ENCODE measurements at places on chromosomes 2 and 18.

GRCh38 chr2:198571393-198571792, 767.0 kb downstream of the PLCL1 start:
- no peak for DNase-seq

- DNase-seq: no peak
Measured at GRCh38 chr2:214810671-214811070, 1.2 kb upstream of the BARD1 start.

- no peak for DNase-seq
Measured at GRCh38 chr2:237901932-237902850, 42.8 kb downstream of the RAMP1 start.

DNA sequence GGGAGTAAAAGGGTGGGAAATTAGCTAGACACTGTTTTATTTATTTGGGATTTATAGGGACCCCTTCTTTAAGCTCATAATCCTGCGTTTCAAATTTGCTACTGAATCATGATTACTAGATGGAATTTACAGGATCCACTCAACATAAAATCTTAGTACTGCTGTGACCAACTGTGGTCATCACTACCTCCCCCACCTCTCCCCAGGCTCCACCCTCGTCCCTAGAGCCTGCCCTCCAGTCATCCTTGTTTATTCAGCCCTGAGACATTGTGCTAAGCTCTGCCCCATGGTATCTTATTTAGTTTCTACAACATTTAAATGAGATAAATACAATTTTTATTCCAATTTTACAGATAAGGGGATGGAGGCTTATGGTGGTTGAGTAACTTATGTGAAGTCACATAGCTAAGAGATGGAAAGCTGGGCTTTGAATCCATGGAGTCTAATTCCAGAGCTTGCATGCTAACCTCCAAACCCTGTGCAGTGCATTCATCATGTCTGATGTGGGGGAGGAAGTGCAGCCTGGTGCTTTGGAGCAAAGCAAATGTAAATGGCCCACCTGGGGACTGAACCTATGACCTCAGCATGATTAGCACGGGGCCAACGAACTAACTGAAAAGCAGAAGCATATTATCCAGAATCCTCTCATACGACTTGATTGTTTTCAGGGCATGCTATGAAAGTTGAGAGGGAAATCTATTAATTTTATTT, 502.4 kb downstream of the TMEM182 start:
- no peak for DNase-seq

DNA sequence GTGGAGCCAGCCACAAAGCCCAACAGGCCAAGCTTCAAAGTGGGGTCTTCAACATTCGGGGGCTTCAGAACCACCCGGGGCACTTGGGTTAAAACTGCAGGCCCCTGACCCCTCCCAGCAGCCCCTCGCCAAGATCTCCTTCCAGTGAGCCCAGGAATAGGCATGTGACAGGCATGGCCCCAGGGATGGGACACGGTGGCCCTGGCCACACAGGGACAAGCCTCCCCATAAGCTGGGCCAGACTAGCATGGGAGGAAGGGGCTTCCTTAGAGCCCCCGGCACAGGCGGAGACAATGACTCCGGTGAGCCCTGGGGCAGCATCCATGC, 52.4 kb downstream of the BIN1 start:
- no peak for DNase-seq

- no peak for DNase-seq
Measured at GRCh38 chr2:50991602-50992001, 40.3 kb downstream of the NRXN1 start.

DNA sequence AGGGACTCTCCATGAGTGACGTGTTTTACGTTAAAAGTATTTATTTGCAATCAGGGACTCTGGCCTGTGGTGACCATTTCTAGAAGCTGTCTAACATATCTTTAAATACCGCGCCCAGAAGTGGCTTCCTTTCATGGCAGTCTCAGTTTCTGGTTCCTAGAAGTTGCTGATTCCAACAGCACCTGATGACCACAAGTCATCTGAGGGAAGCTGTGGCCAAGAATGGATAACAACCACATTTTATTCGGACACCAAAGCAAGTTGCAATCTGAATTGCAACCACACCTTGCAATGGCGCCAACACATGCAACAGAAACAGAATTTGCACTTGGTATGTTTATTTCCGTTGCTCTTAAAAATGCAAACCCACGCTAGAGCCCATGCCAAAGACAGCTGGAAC, 33.1 kb downstream of the MEX3C start:
- DNase-seq: peak; percentile 15

GRCh38 chr18:73752965-73753364, 394.7 kb downstream of the FBXO15 start:
- DNase-seq: no peak

- DNase-seq: no peak
Measured at GRCh38 chr2:217357886-217358620, 498.2 kb upstream of the TNP1 start.

DNA sequence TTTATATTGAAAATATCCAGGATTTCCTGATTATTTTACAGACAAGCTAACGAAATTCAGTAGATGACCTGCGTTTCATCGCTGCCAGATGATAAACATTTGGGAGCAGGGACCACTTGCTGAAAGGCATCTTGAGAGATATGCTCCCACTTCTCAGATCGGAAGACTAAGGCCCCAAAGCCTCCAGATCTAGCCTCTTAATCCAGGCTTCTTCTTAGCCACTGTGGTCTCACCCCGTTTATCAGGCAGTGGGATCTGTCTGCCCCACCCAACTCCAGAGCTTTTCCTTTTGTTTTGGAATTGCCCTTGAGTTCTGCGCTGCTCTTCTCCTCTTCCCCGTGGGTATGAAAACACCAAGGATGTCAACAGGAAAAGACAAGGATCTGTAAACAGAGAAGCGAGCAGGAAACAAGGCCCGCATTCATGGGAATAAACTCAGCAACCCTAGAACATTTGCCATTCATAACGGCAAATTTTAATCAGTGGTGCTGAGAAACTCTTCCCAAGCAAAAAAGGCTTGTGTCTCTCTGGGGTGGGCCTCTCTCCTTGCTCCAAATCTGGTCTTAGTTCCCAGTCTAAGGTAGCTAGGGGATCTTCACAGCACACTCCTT, 21.4 kb downstream of the MYL12B start:
- no peak for DNase-seq

DNA sequence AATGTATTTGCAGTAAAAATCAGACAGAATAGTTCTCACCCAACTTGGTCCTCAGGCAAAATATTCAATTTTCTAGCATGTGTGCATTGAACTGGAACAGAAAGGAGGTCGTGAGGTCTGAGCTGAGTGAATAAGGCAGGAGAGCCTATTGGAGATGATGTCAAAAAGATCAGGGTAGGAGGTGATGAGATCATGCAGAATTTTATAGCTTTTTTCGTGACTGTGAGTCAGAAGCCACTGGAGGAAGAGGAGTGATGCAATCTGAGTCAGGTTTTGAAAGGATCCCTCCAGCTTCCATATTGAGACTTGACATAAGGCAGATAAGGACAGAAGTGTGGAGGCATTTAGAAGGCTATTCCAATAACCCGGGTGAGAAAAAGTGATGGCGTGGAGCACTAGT, 299.5 kb upstream of the SOX11 start:
- DNase-seq: no peak

DNA sequence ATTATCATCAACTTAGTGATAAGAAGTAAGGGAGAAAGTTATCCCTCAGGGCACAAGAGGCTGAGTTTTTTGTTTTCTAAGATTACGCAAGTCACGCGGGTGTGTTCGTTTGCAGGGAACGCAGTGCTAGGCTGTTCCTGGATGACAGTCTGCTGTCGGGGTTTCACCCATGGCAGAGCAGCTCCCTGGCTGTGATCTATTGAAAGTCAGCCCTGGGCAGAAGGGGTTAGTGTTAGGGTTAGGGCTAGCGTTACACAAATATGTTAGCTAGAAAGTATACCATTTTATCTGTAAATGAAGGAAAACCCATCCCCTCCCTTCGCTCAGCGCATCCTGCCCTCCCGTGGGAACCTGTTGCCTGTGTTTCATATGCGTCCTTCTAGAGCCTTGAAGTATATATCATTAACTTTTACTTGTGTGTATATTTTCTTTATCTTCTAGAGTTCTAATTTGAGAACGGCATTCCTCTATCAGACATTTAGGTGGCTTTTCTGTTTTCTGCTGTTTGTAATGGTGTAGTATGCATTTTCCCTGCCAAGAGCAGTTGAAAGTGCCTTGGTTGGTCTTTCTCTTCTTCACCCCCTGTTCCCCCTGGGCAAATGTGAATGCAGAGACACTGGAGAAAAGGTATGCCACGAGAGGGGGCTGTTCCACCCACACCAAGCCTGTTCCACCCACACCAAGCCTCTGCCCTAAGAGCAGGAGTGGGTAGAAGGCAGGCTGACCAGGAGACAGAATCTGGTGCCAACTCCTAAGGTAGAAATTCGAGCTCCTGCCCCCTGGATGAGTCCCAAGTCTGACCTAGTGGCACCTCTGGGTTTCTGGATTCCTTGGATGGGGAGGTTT, 47.0 kb downstream of the ARMC9 start:
- DNase-seq: no peak

DNA sequence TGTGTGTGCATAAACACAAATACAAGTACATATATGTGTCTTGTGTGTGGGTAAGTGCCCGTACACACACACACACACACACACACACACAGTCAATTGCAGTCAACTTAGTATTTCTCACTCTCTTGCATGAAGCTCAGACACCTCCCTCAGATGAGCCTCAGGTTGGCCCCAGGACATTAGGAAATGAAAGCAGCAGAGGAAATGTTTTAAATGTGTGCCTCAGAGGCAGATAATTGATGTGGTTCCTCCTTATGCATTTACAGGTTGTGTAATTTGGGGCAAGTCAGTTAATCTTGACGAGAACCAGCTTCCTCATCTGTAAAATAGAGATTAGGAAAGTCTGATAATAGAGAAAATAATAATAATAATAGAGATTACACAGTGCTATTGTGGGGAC, 814.0 kb upstream of the ID2 start:
- peak; percentile 57 for DNase-seq

- no peak for DNase-seq
Measured at GRCh38 chr2:67295406-67295805, 101.7 kb upstream of the ETAA1 start.

- DNase-seq: no peak
Measured at GRCh38 chr2:107634172-107634571, 192.5 kb upstream of the RGPD4 start.

DNA sequence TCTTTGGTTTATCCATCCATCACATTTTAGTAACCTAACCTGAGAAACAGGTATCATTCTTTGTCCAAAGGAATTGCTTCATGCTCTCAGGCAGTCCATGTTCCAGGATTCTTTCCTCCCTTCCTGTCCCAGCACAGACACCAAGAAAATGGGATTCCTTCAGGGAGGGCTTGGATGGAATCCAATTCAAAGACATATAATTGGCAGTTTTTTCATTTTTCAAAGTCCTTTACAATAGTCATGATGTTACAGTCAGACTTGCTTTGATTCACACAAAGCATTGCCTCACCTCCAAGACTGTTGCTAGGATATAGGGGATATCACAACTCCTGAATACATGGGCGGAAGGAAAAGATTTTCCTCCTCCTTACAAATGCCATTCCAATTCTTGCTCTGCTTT, 241.4 kb upstream of the ACVR2A start:
- DNase-seq: no peak

DNA sequence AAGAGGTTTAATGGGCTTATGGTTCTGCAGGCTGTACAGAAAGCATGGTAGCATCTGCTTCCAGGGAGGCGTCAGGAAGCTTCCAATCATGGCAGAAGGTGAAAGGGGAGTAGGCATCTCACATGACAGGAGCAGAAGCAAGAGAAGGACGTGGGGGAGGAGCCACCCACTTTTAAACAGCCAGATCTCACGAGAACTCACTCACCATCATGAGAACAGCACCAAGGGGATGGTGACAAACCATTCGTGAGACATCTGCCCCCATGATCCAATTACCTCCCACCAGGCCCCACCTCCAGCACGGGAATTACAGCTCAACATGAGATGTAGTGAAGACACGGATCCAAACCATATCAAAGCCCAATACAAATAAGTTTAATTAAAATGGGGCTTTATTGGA, 113.8 kb downstream of the ATL2 start:
- DNase-seq: no peak

DNA sequence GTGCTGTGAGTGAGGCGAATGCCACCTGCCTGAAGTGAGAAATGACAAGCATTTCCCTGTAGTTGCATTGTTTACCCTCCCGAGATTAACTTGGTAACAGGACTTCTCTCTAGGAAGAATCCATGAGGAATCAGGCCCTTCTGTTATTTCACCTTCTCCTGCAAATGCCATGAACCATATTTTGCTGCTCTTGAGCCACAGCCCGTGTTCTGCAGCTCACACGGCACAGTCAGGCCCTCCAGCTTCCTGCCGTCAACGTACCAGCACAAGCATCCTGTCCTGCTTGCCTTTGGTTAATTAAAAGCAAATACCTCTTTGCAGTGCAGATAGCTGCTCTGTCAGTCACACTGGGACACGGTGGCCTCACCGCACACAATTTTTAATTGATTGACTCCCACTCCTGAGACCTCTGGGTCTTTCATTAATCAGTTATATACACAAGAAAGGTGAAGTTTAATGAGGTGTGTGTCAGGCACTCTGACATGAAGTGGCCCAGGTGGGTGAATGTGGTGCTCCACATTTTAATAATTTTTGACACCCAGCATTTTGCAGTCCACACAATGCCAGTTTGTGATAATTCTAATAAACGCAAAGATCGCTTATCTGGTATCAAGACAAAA, 95.3 kb upstream of the ASB18 start:
- no peak for DNase-seq

- DNase-seq: no peak
Measured at GRCh38 chr2:180999274-180999964, 19.0 kb downstream of the UBE2E3 start.

DNA sequence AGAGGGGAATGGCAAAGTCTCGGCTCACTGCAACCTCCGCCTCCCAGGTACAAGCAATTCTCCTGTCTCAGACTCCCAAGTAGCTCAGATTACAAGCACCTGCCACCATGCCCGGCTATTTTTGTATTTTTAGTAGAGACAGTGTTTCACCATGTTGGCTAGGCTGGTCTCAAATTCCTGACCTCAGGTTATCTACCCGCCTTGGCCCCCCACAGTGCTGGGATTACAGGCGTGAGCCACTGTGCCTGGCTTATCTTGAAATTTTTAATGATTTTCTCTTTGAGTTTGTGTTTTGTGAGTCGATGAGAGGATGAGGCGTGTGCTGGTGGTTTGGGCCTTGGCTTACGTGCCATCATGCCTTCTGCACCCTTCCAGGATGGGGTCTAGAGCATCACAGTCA, 101.3 kb upstream of the ST3GAL5 start:
- no peak for DNase-seq
